CD4-positive, alpha-beta T cell treated with Interferon alpha-2 for 1 hour (primary cell): ENCODE measurements at places on chromosomes 12 and 14.

DNA sequence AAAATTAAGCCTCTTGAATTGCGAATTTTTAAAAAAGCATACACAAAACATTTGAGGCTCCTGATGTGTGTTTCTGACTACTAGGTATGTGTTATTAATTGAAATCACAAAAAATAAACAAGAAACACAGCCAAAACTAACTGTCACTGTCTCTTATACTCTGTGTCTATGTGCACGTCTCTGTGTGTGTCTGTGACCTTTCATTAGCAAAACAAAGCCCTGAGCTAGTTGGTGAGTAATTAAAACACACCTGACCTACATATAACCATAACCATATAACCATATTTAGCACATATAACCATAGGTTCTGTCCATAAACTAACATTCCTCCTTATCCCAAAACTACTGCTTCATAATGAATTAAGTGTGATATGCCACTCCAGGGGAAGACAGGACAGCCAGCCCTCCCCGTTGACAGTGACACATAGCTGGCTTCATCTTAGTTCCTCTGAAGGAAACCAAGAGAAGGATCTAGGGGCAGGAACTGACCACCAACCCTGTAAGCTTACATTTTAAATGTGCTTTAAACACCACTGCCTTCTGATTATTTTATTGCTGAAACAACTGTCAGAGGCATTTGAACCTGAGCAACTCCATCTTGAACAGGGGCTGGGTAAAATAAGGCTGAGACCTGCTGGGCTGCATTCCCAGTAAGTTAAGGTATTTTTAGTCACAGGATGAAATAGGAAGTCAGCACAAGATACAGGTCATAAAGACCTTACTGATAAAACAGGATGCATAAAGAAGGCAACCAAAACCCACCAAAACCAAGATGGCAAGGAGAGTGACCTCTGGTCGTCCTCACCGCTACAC lies 106.7 kb downstream of the PPP2R5E start:
- no peak for DNase-seq

DNA sequence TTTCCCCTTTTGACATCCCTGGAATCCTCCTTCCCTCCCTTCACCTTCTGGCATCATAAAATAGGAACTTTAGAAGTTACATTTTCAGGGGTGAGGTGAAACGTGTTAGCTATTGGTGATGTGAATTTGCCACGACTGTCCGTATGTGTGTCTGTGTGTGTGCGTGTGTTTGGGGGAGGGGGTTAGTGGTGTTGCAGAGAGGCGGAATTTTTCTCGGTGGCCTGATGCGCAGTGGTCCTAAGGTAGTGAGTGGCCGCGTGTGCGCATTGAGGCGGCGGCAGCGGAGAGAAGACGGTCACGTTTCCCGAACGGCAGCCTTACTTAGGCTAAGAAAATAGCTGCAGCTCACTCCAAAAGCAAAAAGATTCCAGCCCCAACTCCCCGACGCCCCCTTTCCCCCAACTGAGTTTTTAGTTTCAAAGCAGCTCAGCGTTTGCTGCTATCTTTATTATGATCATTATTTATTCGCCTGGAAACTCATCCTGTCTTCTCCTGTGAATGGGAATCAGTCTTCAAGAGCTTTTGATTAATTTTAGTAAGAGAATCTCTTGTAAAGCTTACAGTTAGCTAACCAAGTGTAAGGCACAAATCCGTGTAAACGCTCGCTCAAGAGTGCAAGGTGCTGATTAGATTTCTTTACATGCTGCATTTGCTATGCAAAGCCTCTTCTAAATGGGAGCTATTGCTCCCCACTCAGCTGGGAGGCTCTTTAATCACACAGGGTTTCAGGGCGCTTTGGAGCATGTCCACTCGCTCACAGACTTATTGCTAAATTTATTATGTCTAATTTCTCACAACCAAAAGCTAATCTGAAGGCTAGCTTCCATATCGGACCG lies 4.7 kb downstream of the FLRT2 start:
- no peak for DNase-seq

- DNase-seq: no peak
Measured at GRCh38 chr12:6069437-6070093, 54.9 kb downstream of the VWF start.

DNA sequence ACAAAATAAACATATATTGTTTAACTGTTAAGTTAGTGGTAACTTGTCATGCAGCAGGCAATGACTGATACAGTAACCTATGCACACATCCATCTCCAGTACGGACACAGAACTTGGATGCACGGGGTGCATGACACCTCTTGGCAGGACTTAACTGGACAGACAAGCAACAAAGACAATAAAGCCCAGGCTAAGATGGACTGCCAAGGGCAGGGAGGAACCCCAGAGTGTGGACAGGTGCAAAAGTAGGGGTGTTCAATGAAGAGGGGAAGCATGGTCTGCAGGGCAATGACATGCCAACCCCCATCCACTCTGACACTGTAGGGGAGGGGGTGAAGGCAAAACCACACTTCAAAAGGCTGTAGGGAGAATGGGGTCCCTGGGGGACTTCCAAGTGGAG lies 11.7 kb downstream of the SSH1 start:
- DNase-seq: no peak

GRCh38 chr14:86646696-86647690 lies 1117.0 kb downstream of the FLRT2 start:
- DNase-seq: no peak

DNA sequence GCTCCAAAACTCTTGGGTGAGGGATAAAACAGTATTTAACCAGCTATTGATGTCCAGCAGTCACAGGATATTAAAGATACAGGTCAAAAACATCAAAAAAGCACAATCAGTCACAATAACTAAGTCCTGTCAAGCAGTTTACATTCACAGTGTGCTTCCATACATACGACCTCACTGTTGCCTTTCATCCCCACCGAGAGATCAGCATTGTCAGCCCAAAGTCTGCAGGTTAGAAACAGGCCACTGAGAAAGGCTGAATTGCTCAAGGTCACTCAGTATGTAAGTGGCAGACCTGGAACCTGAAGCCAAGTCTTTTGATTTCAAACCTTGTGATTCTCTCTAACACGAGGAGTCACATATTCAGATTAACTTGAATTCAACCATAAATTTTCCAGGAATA lies 124.9 kb downstream of the GXYLT1 start:
- DNase-seq: no peak

DNA sequence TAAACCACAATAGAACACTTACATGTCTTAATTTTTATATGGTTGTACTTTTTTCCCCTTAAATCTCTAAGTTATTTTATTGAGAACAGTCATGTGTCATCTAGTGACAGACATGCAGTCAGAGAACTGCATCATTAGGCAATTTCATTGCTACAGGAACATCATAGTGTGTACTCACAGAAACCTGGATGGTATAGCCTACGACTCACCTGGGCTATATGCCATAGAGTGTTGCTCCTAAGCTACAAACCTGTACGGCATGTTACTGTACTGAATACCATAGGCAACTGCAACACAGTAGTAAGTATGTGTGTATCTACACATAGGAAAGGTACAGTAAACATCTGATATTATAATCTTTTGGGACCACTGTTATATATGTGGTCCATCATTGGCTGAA lies 557.6 kb downstream of the PRKD1 start:
- no peak for DNase-seq

GRCh38 chr14:54220704-54221431 lies 175.9 kb upstream of the CDKN3 start:
- no peak for DNase-seq

GRCh38 chr12:55891310-55891709 lies 36.4 kb downstream of the PYM1 start:
- DNase-seq: no peak

DNA sequence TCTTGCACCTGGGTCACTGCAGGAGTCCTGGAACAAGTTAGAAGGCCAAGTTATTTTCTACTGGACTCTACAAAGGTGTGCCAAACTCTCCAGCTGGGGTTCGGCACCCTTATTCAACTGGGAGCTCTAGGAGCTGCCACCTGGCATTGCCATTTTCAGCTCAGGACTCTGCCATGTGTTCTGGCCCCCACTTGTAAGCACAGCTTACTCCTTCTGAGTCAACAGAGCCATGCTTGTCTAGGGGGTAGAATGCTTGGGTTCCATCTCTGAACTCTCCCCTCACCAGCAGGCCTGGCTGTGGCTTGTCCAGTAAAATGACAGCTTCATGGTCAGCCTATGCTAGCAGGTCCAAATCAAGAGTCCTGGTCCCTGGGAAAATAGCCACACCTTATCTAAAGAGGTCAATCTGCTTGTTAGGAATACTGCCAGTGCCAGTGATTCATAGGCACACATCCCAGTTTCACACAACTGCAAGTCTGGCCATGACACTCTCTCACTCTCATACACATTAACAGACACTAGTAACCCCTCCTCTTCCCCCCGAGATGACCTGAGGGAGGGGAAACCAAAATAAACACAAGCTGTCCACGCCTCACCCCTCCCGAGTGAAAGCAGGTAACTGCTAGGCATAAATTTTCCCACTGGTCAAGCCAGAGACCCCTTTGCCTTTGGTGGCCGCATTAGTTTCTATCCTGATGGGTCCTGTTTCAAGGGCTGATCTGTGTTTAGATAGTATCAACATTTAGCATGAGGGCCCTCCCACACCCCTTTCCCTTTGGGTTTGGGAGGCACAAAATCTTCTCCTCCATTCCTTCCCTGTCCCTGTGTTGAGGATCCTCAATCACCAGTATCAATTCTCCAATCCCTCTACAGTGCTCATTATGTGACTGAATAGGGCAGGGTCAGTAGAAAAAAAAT lies 182.3 kb upstream of the GZMB start:
- DNase-seq: no peak

DNA sequence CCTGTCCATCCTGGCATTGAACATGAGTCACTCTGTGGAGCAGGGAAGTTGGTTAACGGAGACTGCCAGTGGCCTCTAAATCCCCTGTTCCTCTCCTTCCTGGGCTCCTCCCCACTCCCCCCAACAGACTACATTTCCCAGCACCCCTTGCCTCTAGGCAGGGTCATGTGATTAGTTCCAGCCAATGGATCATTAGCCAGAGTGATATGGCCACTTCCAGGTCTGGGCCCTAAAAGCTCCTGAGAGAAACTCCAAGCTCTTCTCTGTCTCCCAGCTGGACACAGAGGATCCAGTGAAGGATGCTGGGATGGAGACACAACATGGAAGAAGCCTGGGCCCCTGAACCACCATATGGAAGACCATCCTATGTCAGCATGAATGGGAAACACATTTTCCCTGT lies 54.4 kb upstream of the RFLNA start:
- no peak for DNase-seq

DNA sequence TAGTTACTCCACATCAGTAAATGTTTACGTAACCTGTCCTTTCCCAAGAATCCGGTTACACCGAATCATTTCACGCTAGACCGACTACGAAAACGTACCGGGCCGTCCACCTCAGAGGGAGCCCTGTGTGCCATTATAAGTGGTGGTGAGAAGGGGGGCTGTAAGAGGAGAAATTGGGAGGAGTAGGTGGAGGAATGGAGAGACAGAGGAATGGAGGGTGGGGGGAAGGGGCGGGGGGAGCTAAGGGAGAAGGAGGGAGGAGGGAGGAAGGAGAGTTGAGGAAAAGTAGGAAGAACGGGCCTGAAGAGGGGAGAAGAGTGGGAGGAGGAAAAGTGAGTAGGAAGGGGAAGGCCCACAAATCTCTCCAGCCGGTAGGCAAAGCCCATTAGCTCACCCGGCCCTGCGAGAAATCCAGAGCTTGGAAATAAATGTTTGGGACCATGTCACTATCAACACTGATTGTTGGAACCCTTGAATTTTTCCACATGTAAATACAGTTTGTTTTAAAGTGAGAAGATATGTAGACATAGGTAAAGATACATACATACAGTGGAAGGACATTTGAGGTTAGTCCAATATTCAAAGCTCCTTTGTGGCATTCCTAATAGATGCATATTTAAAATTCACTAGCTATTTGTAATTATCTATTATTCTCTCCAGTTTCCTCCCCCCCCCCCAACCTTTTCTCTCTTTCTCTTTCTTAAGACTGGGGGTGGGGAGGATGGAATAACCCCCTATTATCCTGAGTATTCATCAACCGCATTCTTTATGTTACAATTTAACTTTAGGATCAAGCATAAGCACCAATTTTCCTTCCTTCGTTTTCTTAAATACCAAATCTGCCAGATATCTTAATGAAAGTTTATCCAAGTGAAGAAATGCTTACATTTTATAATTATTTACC lies 2.1 kb upstream of the FOXG1 start:
- no peak for DNase-seq

DNA sequence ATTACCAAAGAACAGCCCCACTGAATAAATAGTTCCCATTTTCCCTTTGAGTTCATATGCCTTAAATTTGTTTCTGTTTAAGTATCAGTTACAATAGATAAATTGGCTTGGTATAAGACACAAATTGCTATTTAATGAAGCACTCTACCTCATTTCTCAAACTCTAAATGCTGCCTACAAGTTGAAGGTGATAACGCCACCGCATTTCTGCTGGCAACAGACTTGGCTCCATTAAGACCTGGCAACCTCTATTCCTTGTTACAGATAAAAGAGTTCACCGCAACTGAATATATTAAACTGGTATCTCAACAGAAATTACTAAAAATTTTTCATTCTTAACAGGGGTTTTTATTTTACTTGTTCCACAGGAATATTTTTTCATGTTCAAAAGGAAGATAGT lies 35.6 kb downstream of the GXYLT1 start:
- DNase-seq: no peak

GRCh38 chr12:2023365-2023764 lies 19.1 kb upstream of the DCP1B start:
- no peak for DNase-seq

GRCh38 chr12:46647034-46647433 lies 178.8 kb downstream of the SLC38A4 start:
- no peak for DNase-seq

DNA sequence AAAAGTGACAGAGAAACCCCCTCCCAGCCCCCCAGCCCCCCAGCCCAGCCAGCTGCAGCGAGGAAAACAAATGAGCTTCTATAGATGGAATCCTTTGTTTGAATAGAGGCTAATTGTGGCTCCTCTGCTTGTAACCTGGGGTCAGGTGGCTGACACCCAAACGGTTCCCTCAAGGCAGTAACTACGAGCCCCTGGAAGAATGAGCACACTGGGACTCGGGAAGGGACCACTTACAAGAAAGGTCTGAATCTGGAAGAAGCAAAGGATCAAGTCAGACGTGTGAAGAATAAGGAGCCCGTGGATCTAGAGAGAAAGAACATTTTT lies 108.7 kb upstream of the FUT8 start:
- no peak for DNase-seq

GRCh38 chr14:68279777-68280233 lies 460.2 kb downstream of the RAD51B start:
- DNase-seq: peak; percentile 58
